ENCODE measurements at places on chromosomes 16 and 17.
A peak's percentile ranks its signal among the peaks of the same experiment; 100 is the strongest.

DNA sequence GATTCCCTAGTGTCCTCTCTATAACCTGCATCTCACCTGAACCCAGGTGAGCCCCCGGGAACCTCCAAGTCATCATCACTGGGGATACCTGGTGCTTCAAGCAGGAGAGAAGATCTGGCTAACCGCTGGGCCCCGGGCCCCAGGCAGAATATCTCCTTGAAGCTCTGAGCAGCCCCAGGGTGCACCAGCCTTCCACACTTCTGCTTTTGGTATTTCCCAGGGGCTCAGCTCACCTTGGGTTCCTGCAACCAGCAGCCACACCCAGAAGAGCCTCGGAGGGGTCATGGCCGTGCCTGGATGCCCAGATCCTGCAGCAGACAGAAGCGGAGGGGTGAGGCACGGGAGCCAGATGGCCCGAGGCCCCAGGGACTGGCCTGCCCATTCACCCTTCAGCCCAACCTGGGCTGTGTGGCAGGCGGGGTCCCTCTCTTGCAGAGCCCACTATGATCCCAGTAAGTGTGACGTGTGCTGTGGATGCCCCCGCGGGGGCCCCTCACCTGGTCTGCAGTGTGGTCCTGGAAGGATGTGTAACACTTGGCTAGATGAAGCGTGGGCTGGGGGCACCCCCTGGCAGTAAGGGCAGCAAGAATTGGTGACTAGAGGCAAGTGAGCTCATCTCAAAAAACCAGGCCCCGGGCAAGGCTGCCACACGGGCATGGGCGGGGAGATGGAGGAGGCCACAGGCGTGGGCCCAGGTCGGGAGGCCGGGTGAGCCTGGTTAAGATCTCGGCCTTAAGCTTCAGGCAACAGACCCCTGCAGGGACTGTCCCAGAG lies 2.6 kb downstream of the LGALS3BP start:
- no peak for DNase-seq

- no peak for DNase-seq
Measured at GRCh38 chr17:72705905-72706395, 386.5 kb downstream of the SLC39A11 start.

DNA sequence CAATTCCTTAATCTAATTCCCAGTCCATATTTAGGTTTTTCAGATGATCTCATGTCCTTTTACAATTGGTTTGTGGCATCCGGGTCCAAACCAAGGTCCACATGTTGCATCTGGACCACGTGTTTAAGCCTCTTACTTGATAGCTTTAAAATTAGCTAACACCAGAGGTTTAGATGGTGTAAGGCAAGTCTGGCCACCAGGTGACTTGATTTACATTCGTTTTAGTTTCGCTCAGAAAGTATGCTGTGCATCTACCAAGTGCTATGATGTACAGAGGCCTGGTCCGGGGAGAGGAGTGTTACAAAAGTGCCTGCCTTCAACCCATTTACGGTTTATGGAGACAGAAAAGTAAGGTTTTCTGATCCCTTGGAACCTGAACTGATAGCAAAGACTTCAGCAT lies 878 bp upstream of the DNAJA2 start:
- peak; percentile 11 for DNase-seq

- no peak for DNase-seq
Measured at GRCh38 chr17:3695129-3695722, 729 bp downstream of the P2RX5 start.

GRCh38 chr17:11651089-11651488 lies 52.8 kb downstream of the DNAH9 start:
- no peak for DNase-seq

DNA sequence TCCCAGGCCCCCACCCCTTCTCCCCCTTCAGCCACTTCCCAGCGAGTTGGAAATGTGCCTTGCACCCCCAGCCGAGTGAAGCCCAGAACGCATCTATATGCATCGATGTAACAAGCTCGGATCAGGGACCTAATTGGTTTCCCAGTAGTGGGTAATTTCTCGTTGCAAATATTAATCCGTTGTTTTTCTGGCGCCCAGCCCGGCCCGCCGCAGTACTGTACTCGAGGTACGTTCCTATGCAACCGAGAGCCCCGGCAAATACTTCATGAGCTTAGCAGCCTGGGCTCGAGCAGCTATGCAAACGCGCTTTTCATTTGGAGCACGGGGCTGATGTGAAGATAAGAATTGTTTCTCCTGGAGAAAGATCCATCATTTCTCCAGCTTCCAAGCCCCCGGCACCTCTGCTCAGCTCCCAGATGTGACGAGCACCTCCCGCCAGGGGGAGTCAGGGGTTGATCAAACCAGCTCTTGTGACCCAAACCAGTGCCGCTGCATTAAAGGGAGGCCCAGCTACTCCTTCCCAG lies 229.8 kb downstream of the KATNIP start:
- peak; percentile 47 for DNase-seq

DNA sequence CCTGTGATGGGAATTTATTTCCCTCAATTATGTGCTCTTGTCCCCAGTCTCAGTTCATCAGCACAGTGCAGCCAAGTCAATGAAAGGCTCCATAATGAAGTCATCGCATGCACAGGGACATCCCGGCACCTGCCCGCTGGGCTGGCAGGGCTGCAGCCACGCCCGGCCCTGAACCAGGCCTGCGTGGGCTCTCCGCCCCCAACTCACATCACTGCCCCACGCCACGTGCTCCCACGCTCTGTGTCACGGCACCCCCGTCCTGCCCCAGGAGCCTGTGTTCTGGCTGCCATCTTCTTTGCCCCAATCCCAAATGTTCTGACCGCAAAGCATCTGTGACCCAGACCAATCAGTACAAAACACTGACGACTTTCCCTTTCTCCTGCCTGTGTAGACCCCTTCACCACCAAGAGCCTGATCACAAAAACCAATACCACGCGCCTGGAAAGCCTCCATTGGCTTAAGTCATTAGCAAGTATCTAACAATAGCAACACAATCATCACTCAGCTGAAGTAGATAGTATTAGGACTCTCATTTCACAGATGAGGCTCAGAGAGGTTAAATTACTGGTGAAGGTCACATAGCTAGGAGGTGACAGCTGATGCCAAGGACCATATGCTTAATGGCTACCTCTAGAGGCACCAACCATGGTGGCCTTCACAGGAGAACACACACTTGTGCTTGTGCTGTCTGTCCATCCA lies 202.5 kb downstream of the ZFHX3 start:
- DNase-seq: no peak

GRCh38 chr17:6348891-6349290 lies 86.0 kb downstream of the AIPL1 start:
- DNase-seq: no peak

DNA sequence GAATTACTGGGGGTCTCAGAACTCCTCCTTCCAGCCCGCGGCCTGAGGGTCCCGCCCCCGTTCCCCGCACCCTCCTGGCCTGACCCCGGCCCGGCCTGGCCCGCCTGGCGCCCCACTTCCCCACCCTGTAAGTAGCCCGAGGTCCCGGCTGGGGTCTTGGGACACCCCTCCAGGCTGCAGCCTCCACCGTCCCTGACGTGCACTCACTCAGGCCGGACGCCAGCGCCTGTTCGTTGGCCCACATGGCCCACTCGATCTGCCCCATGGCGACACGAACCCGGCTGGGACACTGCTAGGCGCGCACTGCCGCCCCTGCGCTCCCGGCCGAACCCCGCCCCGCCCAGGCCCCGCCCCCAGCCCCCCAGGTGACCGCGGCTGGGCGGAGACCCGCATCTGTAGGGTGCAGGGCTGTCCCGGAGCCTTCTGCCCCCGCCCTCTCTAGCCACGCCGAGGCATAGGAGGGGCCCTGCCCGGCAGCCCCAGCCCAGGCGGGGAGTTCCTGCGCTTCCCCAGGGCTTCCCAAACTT lies at the start of gene CYBA:
TSS of gene CYBA (minus strand) at position 305 of the 527 bp plus-strand sequence. CDS start at position 265, 40 bp downstream.
- peak; percentile 40 for DNase-seq
